ENCODE measurements at places on chromosomes 16 and 17.

GRCh38 chr16:27781195-27781524 lies 231.2 kb downstream of the KATNIP start:
- DNase-seq: no peak

GRCh38 chr17:64225410-64225809 lies 37.6 kb downstream of the TEX2 start:
- DNase-seq: no peak

- no peak for DNase-seq
These were observed 8.7 kb downstream of the FZD2 start for GRCh38 chr17:44565866-44566443.

DNA sequence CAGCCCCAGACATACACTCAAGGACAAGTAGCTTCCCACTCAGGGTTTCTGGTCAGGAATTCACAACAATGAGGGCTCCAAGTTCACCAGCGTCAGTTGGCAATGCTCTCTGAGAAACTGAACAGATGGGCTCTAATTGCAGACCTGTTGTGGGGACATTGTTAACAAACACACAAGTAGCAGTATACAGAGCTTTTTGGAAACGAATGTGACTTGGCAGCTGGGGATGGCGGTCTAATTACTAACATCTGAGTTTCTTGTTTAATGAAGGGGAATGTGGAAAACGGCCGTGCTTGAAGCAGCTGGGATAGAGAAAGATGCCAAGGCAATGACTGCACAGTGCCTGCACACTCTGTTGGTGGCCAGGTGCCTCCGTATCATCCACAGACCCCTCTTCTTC lies 316.1 kb upstream of the IRX3 start:
- no peak for DNase-seq

DNA sequence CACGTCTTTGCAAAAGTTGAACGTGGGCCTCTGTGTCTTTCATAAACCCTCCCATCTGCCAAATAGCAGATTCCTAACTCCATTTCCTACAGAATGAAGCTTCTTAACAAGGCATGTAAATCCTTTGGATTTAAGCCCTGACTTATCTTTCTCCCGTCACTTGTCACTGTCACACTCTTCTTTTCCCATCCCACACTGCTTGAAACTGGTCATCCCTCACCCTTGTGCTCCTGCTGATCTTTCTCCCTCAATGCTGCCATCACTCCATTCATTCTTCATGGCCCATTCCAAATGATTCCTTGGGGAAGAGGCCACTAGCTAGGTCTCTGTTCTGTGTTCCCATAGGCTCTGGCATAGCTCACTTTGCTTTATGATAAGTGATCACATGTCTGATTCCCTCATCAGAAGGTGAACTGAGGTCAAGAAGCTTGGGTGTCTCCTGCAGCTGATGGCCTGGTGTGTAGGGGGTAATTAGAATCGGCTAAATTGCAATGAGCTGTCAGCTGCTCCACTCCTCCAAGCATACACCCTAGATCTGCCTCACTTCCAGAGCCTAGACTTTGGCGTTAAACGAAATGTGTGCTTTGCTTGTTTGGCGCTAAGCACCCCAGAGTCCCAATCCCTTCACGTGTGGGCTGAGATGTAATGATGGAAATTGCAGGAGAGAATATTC lies 61.7 kb downstream of the PECAM1 start:
- DNase-seq: no peak

DNA sequence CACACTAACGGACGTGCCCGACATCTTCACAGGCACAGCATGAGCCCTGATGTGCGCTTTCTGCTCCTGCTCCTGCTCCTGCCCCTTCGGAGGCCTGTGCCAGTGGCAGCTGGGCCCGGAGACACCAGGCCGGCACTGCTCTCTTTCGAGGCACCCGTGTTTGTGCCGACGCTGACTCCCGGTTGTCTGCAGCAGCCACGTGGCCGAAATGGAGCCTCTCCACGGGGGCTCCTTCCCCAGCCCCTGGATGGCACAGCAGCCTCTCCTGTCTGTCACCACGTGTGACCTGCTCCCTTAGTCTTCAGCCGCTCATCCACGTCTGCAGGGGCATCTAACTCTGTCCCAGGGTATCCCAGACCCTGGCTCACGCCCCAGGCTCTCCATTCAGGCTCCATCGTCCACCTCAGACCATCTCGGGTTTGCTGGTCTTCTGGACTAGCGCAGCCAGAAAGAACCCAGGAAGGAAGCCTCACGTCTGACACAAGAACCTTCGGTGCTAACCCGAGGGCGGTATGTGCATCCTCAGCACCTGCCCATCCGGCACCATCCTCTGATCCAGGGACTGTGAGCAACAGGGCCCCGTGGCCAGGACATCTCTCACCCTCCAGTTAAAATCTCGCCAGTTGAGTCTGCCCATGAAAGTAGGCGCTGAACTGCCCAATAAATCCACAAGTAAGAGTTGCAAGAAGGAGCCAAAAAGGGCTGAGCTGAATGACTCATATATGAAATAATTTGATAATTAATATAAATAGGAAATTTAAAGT lies 4.2 kb upstream of the RPH3AL start:
- DNase-seq: no peak
